Ovary (tissue), 10 donors: ENCODE measurements at places on chromosomes 12 and 14. TPM values are rescaled to one million over a fixed set of nuclear protein-coding genes. Genes with fewer than 3 reads are reported as not detected.

The FBXO34 gene
- 24.3 TPM for total RNA-seq

The TEAD4 gene
- total RNA-seq, result 3.6 TPM

The BIN2 gene
- 1.3 TPM for total RNA-seq

The C12orf54 gene
- 1.4 TPM for total RNA-seq

The KRT82 gene
- not detected for total RNA-seq

- no peak overlapping the region for H3K4me3 ChIP-seq
- H3K36me3 ChIP-seq, result no peaks in the 10 kb centered on the region
- DNase-seq, result no peak
- no peak overlapping the region for H3K27ac ChIP-seq
- no peaks in the 10 kb centered on the region for H3K4me1 ChIP-seq
These were observed 67.5 kb upstream of the PRIMA1 start for GRCh38 chr14:93855737-93856136.

DNA sequence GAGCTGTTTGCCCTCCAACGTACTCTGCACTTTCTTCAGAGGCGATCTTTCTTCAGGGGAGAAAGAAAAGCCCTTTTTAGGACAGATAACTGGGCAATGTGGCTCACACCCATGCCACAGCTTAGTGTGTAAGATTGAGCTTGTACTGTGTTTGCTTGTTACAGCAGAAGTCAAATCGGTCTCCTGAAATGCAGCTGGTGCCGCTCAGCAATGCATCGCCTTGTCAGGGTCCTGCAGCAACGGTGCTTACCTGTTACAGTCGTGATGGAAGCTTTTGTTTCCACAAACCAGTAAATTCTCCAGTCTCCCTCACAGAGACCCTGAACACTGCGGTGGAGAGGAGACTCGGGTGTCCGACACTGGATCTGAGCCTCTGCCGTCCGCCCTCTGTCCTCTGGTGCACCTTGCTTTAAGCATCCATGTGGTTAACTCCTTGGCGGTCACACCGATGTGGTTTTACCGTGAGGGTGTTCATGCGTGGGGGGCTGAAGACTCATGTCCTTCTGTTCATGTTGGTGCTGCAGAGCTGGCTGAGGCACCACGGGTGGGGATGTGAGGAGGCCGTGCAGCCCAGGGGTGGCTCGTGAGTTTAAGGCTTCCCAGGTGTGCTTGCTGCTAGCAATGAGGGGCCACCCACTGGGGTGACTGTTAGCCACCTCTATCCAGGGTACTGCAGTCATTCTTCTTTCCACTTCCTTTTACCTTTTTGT is 47.3 kb downstream of the FBXL14 start:
- H3K27me3 ChIP-seq, result no peaks in the 10 kb centered on the region
- no peak for DNase-seq
- no peak overlapping the region for H3K4me3 ChIP-seq
- no peaks in the 10 kb centered on the region for H3K4me1 ChIP-seq
- H3K27ac ChIP-seq, result no peak overlapping the region

GRCh38 chr14:71338153-71338552 is 430.9 kb downstream of the PCNX1 start:
- H3K4me1 ChIP-seq, result no peaks in the 10 kb centered on the region
- no peaks in the 10 kb centered on the region for H3K36me3 ChIP-seq
- H3K27me3 ChIP-seq, result no peaks in the 10 kb centered on the region
- no peak for DNase-seq

- no peak for DNase-seq
- H3K27me3 ChIP-seq, result no peaks in the 10 kb centered on the region
- no peaks in the 10 kb centered on the region for H3K4me1 ChIP-seq
- no peak overlapping the region for H3K4me3 ChIP-seq
- H3K36me3 ChIP-seq, result no peaks in the 10 kb centered on the region
- no peak overlapping the region for H3K27ac ChIP-seq
These were observed 34.7 kb downstream of the BCL11B start for GRCh38 chr14:99237288-99237687.

DNA sequence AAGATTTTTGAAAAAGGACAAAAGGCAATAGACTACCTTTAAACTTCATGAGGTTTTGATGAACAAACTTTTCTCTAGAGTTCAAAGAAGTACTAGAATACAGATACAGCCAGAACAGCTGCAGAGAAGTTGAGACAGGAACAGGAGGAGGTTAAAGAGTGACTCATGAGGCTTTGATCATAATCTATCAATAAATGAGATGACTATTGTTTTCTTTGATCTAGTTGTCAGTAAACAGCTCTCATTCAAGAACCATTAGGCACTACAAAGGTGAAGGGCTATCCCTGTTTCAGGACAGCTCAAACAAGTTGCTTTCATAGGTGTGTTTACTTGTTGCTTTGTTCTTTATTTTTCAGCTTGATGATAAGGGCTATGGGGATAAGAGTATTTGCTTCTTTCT is 2.4 kb downstream of the WASHC3 start:
- H3K27ac ChIP-seq, result no peak overlapping the region
- no peaks in the 10 kb centered on the region for H3K27me3 ChIP-seq

DNA sequence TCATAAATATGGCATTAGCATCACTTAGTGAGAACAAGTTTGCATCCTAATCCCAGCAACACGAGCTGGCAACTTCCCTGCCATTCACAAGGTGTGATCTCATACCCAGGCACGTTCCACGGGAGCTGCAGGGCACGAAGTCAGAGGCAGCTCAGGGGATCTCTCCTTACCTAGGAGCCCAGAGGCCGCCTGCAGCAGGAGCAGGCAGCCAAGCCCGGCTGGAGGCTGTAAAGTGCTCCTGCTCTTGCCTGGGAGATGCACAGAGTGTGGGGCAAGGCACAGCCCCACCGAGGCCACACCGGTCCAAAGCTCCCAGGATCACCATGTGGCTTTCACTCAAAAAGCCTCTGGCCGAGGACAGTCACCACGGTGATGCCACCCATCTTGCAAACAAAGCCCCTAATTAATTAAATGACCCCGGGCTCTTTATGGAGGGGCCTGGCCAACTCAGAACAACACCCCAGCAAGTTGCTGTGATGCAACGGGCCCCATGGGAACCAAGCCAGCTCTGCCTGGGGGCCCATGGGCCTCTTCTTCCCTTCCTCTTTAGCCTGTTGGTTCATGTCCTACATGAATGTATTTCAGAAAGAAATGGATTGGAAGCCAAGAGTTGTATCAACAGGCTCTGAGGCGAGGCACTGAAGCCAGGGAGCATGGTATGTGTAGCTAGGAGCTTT is 26.5 kb downstream of the NUAK1 start:
- H3K4me3 ChIP-seq, result no peak overlapping the region
- H3K27ac ChIP-seq, result peak overlapping the region; percentile 55
- DNase-seq, result no peak
- H3K4me1 ChIP-seq, result peaks cover 20% of the 10 kb centered on the region
- H3K36me3 ChIP-seq, result no peaks in the 10 kb centered on the region

- H3K4me3 ChIP-seq, result no peak overlapping the region
- no peaks in the 10 kb centered on the region for H3K27me3 ChIP-seq
- DNase-seq, result no peak
- H3K4me1 ChIP-seq, result no peaks in the 10 kb centered on the region
- H3K36me3 ChIP-seq, result no peaks in the 10 kb centered on the region
- no peak overlapping the region for H3K27ac ChIP-seq
These were observed 49.3 kb downstream of the NDUFA12 start for GRCh38 chr12:94954029-94954685.

- no peaks in the 10 kb centered on the region for H3K36me3 ChIP-seq
- DNase-seq, result no peak
- no peak overlapping the region for H3K27ac ChIP-seq
- H3K27me3 ChIP-seq, result no peaks in the 10 kb centered on the region
These were observed 10.4 kb downstream of the ATG2B start for GRCh38 chr14:96352708-96353107.

GRCh38 chr12:68162374-68162773 is 2.8 kb upstream of the IFNG start:
- no peak overlapping the region for H3K4me3 ChIP-seq
- no peaks in the 10 kb centered on the region for H3K36me3 ChIP-seq
- H3K27ac ChIP-seq, result no peak overlapping the region
- H3K4me1 ChIP-seq, result no peaks in the 10 kb centered on the region
- no peak for DNase-seq
